Stimulated activated CD8-positive, alpha-beta memory T cell treated with anti-CD3 and anti-CD28 coated beads, Interleukin-15, amount 100 ng/mL, for 4 hours (primary cell): ENCODE measurements at places on chromosomes 3 and 15.

DNA sequence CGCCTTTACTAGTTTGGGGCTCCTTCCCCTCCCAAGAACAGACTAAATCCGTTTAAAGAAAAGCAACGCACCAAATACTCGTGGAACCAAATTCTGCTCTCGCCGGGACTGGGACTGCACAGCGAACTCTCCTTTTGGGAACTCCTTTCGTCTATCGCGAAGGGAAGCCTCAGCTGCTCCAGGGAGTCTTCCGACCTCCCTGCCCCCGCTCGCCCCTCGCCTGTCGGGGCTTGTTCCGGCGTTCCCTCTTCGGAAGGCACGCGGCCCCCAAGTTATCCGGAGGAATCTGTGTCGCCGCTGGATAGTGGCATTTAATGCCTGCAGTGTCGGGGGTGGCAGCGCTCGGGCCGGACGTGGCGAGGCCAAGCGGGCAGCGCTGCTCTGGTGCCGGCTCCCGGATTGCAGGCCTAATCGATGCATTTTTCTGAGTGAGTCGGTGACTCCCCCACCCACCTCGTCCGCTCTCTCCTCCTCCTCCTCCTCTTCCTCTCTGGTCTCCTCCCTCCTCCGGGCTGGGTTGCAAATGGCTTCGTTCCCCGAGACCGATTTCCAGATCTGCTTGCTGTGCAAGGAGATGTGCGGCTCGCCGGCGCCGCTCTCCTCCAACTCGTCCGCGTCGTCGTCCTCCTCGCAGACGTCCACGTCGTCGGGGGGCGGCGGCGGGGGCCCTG lies at the start of gene TRIM71:
TRIM71 (plus strand) TSS at position 440 of the 671 bp plus-strand sequence; CDS start at position 524, 84 bp downstream.
- no peak for DNase-seq

GRCh38 chr3:23553353-23553752 lies 252.4 kb upstream of the UBE2E1 start:
- DNase-seq = no peak

DNA sequence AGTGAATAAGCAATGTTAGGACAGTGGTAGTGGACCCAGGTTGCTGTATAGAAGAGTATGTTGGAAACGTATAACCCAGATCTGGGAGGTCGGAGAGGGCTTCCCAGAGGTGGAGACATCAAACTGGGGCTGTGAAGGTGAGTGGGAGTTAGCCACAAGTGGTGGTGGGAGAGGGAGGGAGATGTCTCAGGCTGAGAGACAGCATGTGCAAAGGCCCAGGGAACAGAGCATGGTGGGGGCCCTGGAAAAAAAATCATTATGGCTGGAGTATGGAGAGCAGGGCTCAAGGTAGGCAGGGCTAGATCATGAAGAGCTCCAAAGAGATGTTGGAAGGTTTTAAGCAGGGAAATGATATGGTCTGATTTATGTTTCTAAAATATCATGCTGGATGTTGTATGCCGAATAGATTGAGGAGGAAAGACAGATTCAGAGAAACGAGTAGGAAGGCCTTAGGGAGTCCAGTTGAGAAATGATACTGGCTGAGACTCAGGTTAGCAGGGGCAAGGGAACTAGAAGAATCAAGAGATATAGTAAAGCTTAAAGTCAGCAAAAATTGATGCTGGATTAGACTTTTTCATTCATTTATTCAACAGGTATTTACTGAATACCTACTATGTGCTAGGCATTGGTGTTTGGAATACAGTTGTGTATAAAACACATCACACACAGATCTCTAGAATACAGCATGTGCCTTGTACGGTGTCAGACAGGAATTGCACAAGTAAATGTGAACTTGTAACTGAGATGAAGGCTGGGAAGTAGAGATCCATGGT lies 17.0 kb downstream of the ITPR1 start:
- DNase-seq = no peak

DNA sequence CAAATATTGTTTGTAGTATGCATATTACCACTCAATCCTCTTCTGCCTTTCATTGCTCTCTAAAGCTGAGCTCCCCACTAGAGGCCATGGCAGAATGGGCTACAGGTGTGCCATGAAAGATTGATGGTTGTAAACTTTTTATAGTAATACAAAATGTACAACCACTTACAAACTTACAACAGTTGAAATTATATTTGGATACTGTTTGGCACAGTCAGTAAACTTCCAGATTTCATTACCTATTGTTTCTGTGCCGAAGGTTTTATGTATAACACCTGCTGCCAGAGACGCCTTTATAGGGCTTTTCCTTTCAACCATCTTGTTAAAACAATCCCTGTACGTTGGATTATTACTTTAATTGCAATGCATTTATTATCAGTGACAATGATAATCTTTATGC lies 7.0 kb downstream of the ROPN1 start:
- DNase-seq = no peak

DNA sequence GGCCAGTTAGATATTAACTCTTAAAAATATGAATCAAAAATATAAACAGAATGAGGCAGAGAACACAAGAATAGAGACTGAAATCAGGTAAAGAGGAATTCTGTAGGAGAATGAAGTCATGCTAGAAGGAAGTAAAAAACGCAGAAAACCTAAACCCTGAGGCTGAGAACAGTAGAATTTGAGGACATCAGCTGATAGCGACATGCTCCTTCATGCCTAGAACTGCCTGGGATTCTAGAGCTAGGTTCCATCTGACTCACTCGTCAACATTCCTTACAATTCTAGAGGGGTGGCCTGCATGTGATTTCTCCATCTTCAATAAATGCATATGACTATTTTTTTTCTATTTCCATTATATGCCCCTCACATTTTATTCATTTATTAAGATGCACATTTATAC lies 343.0 kb downstream of the ROBO1 start:
- no peak for DNase-seq

- DNase-seq = no peak
Observed at GRCh38 chr15:79872358-79873017, 24.3 kb downstream of the MTHFS start.

DNA sequence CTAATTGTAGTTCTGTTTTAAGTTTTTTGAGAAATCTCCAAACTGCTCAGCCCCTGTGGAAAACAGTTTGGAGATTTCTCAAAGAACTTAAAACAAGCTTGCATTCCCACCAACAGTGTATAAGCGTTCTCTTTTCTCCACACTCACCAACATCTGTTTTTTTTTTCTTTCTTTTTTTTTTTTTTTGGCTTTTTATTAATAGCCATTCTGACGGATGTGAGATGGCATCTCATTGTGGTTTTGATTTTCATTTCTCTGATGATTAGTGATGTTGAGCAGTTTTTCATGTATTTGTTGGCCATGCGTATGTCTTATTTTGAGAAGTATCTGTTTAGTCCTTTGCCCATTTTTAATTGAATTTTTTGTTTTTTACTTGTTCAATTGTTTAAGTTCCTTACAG lies 73.1 kb upstream of the COL8A1 start:
- DNase-seq = no peak

- DNase-seq = no peak
Observed at GRCh38 chr3:15321349-15321748, 11.0 kb downstream of the SH3BP5 start.

DNA sequence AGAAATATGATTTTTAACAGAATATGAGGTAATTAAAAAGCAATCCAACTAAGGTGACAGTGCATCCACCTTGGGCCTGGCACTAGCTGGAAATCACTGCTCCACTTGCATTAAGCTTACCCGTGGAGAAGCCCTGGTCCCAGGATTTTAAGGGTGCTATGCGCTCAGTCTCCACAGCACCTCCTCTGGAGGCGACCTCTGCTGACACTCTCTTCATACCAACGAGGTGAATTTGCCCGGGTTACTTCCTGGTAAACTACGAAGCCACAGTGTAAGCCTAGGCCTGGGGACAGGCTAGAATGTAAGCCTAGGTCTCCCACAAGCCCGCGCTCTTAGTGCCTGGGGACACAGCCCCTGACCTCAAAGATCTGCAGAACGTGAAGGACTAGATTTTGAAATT lies 793 bp downstream of the APOD start:
- no peak for DNase-seq

GRCh38 chr3:56976651-56977560 lies 83.6 kb upstream of the SPATA12 start:
- DNase-seq = no peak

DNA sequence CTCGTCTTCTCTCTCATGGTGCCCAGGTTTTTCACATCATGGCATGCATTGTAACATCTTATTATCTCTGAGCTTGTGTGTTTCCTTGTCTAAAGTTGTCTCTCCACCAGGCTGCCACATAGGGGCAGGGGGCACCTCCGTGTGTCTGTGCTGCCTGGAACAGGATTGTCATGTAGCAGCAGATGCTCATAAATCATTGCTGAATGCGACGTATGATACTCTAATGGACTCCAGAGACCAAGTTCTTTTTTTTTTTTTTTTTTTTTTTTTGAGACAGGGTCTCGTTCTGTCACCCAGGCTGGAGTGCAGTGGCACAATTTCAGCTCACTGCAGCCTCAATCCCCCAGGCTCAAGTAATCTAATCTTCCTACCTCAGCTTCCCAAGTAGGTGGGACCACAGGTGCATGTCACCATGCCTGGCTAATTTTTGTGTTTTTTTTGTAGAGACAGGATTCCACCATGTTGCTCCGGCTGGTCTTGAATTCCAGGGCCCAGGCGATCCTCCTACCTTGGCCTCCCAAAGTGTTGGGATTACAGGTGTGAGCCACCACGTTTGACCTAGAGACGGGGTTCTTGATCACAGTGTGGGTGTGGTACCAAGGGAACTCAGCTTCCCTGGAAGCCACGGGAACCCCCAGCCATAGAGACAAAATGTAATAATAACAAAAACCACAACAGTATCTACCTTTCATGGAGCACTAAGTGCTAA lies 4.7 kb upstream of the DNASE1L3 start:
- no peak for DNase-seq

DNA sequence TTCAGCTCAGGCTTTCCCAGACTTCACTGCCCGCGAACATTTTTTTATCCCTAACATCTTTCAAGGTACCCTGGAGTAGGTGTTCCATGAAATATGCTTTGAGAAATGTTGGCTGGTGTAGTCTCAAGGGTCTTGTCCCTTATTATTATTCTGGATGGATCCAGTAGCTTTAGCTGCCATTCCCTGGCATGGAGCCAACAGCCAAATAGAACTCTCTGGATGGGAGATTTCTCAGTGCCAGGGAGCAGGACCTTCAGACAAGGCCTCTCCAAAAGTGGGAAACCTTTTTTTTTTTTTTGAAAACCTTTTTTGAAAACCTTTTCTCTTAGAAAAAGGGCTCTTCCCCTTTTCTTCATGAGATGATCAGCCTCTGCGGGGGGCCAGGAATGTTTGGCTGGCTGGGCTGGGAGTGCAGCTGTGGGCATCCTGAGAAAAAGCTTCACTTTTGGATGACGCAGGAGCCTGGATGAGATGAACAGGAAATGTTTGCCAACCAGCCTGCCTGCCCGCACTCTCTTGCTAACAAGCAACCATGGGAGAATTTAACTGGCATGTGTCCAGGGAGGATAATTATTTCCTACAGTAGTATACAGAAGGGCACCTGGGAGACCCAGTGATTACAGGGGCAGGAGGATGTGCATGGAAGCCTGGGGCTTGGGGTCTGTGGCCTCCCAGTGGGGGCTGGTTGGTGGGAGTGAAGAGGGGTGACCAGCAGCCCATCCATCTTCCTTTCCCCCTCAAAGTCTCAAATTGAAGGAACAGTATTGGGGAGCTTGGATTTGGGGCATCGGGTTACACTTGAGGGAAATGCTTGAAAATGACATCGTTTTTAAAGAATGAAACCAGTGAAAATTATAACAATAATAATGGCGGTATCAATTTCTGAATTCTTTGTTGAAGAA lies 109.1 kb upstream of the LRIG1 start:
- no peak for DNase-seq

DNA sequence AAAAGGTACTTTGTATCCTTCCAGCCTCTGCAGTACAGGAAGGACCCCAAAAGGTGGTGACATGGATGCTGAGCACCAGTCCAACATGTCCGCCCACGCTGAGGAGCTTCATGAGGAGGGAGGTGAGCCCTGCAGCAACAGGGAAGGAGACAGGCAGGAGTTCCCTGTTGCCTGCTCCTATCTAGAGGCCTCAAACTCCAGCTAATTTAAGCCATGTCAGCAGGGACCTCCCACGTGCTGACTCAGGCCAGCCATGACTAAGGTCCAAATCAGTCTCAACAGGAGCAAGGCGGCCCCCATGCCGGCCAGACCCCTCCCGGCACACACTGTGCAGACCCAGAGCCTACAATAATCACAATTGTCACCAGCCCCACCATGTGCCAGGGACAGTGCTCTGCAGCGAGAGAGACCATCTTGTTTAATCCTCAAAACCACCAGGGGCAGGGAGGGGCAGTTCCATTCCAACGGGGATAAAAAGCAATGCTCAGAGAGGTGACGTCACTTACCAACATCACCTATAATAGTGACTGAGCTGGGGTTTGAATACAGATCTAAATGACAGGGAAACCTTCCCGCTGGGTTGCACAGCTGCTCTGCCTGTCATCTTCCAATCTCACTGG lies 54.5 kb upstream of the GATA2 start:
- no peak for DNase-seq

DNA sequence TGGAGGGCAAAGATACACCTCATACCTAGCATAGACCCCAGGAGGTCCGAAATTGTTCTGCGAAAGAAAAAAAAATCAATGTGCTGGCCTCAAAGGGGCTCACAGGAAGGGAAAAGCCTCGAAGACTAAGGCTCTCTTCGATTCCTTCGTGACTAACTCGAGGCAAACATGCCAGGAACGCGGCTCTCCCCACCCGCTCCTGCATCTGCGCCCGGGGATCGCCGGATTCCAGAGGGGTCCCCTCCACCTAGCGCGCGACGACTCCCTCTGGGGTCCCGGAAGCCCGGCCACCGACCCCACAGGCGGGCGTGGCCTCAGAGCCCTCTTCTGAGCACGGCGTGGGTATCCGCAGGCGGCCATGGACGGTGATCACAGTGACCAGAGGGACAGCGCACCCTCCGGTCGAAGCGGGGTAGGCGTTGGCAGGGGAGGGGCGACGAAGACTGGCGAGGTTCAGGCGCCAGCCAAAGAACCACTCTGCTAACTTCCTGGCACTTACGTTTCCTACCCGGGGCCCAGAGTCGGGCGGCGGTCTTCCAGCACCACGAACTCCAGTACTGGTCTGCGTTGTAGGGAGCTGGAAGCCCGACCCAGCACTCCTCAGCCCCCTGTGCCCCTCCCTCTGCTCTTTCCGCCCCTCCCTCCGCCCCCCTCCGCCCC lies 515 bp upstream of the EIF3J start:
- no peak for DNase-seq

DNA sequence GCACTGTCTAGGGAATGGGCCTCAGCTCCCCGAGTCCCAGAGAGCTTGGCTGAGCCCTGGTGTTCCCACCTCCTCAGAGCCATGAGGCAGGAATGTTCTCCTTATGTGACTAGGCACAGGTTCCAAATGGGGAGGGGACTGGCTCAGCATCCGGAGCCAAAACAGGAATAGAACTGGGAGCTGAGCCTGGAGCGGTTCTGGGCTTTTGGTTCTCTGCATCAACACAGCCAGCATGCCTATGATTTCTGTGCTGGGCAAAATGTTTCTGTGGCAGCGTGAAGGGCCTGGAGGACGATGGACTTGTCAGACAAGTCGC lies at the start of gene FAM131A:
FAM131A (plus strand) TSS at position 202 of the 316 bp plus-strand sequence; CDS start at position 233, 31 bp downstream.
- no peak for DNase-seq

GRCh38 chr3:12658593-12659058 lies 5.3 kb downstream of the RAF1 start:
- DNase-seq = no peak

DNA sequence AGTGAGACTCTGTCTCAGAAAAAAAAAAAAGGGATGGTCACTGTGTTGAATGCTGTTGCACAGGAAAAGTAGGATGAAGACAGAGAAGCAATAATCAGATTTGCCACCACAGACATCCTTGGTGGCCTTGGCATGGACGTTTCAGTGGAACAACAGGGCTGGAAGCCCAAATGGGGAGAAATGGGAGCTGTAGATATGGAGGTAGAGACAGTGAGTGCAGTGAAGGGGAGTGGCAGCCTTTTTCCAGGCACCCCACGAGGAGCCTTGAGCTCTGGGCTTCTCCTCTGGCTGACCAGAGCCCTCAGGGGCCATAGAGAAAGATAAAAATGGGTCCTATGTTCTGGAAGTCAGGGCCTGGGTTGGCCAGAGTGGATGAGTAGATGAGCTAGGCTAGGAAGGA lies 12.3 kb upstream of the DOCK3 start:
- DNase-seq = no peak
